ENCODE measurements at places on chromosomes 11 and 22.

GRCh38 chr11:47111318-47111804 is 65.3 kb downstream of the ARFGAP2 start:
- peak; percentile 62 for DNase-seq

- DNase-seq, result no peak
These were observed 70.6 kb downstream of the BCR start for GRCh38 chr22:23250785-23251363.

GRCh38 chr11:19978668-19979518 is 181.4 kb downstream of the DBX1 start:
- no peak for DNase-seq

GRCh38 chr11:134512061-134512460 is 100.0 kb upstream of the B3GAT1 start:
- no peak for DNase-seq

GRCh38 chr22:44171561-44171960 is 9.2 kb upstream of the PARVG start:
- no peak for DNase-seq

DNA sequence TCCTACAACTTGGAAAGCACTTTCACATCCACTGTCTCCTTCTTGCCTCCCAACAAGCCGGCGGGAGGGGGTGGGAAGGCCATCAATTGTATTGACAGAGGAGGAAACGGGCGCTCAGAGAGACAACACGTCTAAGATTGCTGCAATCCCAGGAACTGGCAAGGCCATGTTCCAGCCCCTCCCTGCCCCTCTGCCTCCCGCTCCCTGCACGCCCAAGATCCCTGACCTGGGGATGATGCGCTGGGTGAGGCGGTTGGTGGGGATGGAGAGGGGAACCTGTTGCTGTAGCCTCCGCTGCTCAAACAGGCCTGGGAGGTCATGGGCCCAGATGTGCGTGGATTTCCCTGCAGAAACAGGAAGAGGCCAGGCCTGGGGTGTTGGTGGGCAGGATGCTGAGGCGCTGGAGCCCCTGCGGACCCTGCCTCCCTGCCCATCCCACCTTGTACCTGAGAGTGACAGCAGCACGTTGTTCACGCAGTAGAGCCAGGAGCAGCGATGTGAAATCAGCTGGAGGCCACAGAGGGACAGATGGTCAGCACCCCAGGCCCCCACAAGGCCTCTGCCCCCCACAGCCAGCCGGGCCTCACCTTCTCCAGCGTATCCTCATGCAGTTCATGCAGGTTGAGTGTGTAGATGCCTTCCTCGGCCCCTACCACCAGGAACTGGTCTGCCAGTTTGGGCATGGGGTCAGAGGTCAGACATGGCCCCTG is 6.8 kb downstream of the MAP4K2 start:
- DNase-seq, result no peak

- no peak for DNase-seq
These were observed 44.1 kb upstream of the SC5D start for GRCh38 chr11:121248496-121248895.

GRCh38 chr22:38201371-38201710 is 453 bp upstream of the MAFF start:
- no peak for DNase-seq

DNA sequence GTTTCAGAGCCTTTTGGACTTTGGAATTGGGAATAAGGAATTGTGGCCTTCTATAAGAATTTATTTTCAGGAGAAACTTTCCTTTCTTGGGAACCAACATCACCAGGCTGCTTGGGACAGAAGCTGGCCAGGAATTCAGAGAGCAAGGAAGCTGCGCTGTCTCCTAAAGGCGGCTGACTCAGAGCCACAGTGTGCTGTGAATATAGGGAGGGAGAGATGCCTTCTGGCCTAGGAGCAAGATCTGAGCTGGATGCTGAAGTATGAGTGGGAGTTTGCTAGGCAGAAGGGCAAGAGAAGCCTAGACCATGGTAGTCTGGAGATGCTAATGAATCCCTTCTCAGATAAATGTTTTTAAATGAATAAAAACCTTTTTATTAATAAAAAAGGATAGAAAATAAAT is 213.7 kb upstream of the TBCEL start:
- DNase-seq, result no peak

GRCh38 chr11:92277871-92278270 is 53.3 kb downstream of the FAT3 start:
- no peak for DNase-seq

GRCh38 chr11:133834682-133835592 is 10.4 kb downstream of the SPATA19 start:
- DNase-seq, result peak; percentile 80

- DNase-seq, result no peak
These were observed 510.5 kb upstream of the CCDC179 start for GRCh38 chr11:23370580-23371275.

- no peak for DNase-seq
These were observed 37.2 kb downstream of the SPON1 start for GRCh38 chr11:13999704-14000103.

GRCh38 chr11:27754035-27755017 is 54.1 kb upstream of the BDNF start:
- DNase-seq, result no peak

DNA sequence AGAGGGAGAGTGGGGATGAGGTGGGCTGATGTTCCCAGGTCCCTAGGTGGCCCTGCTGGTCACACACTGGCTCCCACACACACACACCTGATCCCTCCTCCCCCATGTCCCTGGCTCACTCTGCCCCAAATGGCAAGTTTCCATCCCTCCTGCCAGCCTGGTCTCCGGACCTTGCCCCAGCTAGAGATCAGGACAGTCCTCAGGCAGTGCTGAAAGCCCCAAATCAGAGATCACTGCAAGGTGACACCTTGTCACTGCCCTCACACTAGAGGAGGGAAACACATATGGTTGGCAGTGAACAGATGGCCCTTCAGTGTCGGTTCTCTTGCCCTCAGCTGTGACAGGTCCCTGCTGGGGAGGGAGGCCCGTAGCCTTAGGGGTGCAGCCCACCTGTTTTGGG is 7.6 kb downstream of the TMPRSS5 start:
- no peak for DNase-seq

- no peak for DNase-seq
These were observed 1894.0 kb upstream of the RAG2 start for GRCh38 chr11:38491986-38492385.

- no peak for DNase-seq
These were observed 906.9 kb upstream of the RAG2 start for GRCh38 chr11:37504921-37505320.

- DNase-seq, result peak; percentile 35
These were observed 3.0 kb upstream of the ANKK1 start for GRCh38 chr11:113384551-113384950.

- no peak for DNase-seq
These were observed 620 bp downstream of the EFEMP2 start for GRCh38 chr11:65871811-65872548.

DNA sequence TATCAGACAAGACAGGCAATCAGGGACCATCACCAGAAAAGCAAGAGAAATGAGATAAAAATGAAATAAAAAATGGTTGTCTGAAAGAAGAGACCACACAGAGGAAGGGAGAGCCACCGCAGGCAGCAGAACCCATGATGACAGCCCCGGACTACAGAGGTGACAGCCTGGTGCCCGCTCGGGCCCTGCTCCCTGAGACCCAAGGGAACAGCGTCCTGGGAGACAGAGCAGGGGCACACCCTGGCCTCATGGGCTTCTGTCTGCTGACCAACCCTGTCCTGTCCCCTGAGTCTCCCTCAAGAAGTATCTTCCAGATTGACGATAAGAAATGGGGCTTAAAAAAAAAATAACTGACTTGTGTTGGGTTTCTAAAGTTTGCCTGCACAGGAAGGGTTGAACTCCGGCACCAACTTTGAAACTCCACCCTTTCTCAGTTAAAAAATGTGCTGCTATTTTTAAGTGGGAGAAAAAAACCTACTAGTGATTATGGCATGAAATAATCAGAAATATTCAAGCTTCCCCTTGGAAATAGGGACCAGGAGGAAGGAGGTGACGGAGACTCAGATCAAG is 70.1 kb upstream of the TTLL12 start:
- no peak for DNase-seq
